ENCODE measurements at places on chromosomes 12 and 14. TPM values are rescaled to one million over a fixed set of nuclear protein-coding genes. Genes with fewer than 3 reads are reported as not detected.

Gene CCDC177
- polyA plus RNA-seq, result not detected

Gene TC2N
- polyA plus RNA-seq, result 3.9 TPM

Gene FAM90A1
- polyA plus RNA-seq, result 1.4 TPM

Gene OR4E2
- polyA plus RNA-seq, result not detected

Gene RPGRIP1
- polyA plus RNA-seq, result 0.34 TPM

Measured in muscle of back (tissue), 13 donors.